D341Med (cell line): ENCODE measurements at places on chromosomes 1 and 21.

- DNase-seq: no peak
Observed at GRCh38 chr1:237863234-237863633, 27.5 kb downstream of the ZP4 start.

DNA sequence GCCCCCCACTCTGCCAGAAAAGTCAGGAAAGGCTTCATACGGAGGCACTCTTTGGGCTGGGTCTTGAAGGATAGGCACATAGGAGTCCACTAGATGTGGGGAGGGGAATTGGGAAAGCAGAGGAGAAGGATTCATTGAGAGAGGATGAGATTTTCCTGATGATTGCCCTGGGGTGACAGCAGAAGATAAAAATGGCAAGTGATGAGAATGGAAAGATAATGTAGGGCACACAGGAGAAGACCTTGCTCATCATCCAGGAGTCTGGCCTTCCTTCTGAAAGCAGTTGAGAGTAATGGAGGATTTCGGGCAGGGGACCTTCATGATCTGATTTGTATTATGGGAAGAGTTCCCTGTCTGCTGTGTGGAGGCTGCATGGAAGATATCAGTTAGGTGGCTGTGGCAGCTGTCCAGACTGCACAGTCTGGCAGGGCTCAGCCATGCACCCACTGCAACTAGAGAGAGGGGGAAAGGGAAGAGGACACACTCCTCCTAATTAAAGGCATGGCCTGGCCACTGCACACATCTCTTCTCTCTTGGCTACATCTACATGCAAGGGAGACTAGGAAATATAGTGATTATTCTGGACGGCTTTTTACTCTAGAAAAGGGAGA, 9.6 kb upstream of the FABP3 start:
- no peak for DNase-seq

DNA sequence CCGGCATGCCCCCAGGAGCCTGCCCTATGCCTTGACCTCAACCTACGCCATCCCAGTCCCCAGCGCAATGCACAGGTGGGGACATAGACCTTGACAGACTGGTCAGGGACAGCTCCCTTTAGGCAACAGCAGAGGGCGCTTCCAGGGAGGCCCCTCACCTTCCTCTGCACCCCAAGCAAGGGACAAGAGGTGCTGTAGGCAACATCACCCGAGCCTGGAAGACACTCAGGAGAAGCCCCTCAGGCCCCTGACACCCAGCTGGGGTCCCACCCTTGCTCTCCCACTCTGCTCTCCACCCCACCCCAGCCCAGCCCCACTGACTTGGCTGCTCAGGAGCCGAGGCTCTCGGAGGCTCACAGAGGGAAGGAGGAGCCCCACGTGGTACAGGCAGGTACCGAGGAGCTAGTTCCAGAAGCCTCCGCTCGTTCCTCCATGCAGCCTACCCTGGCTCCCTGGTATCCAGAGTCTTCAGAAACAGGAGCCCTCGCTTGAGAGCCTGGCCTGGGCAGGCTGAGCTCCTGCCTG, 2.4 kb upstream of the WNT3A start:
- peak; percentile 60 for DNase-seq

DNA sequence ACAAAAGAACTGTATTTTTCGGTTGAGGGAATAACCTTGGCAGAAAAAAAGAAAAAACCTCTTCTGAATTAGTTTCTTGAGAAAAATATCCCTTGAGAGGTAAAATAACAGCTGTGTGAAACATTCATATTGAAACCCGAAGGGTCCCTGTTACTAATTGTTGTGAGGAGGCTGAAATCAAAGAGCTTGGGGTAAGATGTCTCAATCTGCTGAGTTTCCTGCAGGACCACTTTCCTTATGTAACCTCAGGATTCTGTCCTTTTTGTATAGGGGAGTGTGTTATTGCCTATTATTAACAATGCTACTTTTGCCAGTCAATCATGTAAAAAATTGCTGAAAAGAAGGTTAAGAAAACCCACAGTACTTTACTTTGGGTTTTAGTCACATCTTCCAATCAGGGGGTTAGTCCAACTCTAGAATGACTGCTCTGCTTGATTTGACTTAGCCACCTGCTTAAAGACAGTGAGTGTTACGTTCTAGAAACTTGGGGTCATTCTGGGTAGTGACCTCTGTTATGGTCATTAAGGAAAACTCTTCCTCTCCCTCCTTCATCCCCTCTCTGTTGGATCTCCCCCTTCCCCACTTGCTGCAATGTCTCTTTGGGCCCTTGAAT, 138.8 kb downstream of the GIPC2 start:
- no peak for DNase-seq

GRCh38 chr1:32716312-32717148, 14.0 kb upstream of the SYNC start:
- peak; percentile 69 for DNase-seq

- no peak for DNase-seq
Observed at GRCh38 chr1:44542420-44543063, 131.7 kb downstream of the TMEM53 start.

DNA sequence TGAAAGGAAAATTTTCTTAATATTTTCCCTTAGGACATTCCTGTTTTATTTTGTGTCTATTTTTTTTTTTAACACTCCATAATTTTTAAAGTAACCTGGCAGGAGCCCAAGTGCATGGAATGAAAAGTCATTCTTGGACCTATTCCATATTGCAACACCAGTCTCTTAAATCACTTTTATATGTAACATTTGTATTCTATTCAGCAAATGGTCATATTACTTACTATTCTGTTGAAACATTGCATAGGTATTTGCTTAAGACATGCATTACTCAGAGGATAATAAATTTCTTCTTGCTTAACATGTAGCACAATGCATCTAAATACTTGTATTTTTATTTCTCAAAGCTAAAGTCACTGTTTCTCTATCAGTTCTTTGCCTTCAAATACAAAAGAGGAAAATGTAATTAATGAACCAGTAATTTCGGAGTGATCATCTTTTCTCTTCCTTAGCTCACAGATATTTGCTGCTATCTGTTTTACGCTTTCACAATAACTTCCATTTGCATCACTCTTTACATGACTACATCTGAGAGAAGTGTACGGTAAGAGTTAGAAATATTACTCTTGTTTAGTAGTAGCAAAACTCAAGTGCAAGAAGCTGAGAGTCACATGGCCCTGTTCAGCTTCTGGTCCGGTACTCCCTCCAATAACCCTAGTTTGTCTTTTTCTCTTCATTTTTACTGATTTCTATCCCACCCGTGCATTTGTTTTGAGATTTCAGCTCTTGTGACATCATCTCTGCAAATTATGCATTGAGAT, 394.8 kb downstream of the USP25 start:
- DNase-seq: no peak

DNA sequence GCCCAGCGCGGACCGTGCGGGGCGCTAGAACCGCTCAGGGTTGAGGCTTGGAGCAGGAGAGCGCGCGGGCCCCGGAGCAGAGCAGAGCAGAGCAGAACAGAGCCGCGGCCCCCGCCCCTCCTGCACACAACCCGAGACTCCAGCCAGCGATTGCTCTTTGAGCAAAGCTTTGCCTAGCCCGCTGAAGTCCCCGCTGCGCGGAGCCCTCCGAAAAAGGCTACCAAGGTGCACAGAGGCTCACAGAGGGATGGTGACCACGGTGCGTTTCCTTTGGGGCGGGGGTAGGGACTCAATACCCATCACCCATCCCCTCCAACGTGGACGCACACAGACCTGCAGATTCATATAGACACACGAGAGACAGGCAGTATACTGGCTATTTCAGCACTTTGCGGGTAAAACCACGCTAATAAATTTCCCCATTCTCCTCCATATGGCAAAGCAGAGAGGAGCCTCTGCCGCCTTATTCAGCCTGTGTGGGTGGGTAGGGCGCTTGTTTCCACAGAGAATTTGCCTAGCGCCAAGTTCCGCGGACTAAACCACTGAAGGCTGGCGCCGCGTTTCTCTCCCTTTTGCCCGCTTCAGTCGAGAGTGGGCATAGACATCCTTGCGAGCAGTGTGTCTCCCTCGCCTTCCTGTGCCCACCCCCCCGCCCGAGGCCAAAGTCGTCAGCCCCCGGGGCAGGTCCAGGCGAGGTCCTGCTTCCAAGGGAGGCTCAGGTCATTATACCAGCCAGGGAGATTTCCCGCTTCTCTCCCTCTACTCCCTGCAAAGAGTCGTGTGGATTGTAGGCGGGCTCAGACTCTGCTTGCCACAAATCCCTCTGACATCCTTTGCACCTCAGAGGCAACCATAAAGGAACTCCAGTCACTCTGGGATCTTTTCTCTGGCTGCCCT, 8.5 kb downstream of the HLX start:
- no peak for DNase-seq

GRCh38 chr21:43362915-43363314, 64.0 kb downstream of the SIK1 start:
- DNase-seq: no peak

DNA sequence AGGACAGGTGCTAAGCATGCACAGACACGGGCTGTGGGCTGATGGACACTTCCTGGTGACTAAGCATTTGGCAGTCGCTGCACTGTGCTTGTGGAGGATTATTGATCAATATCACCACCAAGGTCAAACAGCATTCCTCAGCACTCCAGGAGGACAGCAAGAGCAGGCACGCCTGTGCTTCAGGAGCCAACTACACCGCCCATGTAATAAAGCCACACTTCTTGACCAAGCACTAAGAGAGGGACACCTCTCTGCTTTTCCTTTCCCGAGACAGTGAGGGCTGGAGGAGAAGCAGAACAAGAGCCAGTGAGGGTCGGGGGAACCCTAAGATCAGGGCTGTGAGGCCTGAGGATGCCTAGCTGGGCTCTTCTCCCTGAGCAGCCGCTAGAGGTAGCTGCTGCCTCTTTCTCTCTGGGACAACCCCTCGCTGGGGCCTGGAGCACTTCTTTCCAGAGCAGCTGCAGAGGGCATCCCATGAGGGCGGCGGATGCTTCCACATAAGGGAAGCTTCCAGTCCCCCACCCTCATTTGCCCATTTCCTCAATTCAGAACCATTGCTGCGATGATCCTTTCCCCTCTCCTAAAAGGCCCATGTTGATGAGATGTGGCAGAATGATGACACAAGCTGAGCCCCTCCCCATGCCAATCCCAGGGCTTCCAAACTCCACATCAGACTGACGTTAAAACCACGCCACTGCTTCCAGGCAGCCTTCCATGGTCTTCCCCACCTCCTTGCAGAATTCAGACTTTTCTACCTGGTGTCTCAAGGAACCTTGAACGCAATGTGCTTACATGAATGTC, 19.1 kb downstream of the RAB7B start:
- DNase-seq: peak; percentile 82

DNA sequence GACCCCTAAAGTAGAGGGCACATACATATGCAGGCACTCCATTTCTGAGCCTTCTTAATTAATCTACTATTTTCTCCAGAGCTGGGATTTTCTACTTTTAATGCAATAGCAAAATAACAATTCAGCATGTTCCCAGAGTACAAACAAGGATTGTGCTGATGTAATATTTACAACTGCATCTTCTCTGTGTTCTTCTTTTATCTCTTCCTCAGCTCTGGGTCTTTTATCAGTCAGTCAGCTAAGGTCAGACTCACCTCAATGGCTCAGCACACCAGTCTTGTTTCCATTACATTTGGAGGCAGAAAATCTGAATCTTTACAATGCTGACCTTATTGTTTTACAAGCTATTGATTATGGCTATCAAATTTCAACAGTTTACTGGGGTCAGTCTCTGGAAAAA, 323.3 kb upstream of the NR5A2 start:
- no peak for DNase-seq

DNA sequence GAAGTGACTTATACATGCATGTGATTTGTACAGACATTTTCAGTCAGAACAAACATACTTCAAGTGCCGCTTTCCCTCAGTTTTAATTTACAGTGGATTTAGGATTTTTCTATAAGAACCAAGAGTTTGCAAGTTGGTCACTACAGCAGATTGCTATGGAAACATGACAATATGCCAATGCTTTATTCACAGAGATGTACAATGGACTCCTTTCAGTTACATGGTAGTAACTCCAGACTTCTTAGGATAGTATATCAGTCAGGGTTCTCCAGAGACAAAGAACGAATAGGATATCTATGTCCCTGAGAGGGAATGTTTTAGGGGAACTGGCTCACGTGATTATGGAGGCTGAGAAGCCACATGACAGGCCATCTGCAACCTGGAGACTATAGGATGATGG, 27.4 kb downstream of the IFI44 start:
- no peak for DNase-seq

DNA sequence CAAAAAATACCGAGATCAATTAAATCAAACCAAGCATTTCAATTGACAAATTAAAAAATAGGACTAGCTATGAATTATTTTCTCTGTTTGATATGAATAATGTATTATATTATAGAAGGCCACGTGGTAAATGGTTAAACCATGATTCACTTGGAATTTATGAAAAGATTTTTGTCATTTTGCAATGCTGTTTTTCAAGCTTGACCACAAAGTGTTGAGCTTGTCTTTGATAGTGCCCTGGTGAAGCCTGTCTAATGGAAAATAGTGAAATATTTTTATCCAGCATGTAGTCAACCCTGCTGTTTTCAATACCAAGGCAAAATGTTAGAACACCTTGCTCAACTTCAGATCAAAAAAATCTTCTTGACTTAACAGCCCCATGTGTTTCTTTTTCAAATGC, 288.0 kb upstream of the PRMT6 start:
- DNase-seq: no peak

- DNase-seq: peak; percentile 54
Observed at GRCh38 chr1:232901255-232901654, 49.2 kb upstream of the NTPCR start.
